ENCODE measurements at places on chromosomes 12 and 14. TPM values are rescaled to one million over a fixed set of nuclear protein-coding genes. Genes with fewer than 3 reads are reported as not detected.

The TIMELESS gene
- total RNA-seq = 2.6 TPM

The ART4 gene
- 3.9 TPM for total RNA-seq

The NKX2-1 gene
- not detected for total RNA-seq

The LYSET gene
- 26.4 TPM for total RNA-seq

DNA sequence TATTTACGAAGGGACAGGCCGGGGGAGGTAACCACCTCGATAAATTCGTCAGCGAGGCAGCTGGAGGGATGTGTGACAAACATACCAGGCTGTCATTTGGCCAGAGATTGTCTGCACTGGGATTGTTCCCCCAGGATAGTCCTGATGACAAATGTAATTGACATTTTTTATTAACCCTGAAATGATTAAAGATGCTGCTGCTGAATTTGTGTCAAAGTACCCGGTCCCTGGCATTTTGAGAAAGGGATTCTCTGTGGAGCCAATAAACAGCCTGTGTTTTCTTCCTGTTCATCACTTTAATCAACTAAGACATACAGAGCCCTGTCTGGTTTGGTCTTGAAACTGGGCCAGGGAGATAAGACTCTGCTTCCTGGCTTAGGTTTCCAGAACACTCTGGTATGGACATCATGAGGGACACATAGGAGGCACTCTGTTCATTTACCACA lies 117.6 kb downstream of the SLC25A47 start:
- DNase-seq = no peak

- DNase-seq = no peak
Observed at GRCh38 chr12:98736352-98737321, 91.5 kb downstream of the APAF1 start.

Measured in heart right ventricle (tissue), 16 donors.